ENCODE measurements at places on chromosomes 6 and 20.

DNA sequence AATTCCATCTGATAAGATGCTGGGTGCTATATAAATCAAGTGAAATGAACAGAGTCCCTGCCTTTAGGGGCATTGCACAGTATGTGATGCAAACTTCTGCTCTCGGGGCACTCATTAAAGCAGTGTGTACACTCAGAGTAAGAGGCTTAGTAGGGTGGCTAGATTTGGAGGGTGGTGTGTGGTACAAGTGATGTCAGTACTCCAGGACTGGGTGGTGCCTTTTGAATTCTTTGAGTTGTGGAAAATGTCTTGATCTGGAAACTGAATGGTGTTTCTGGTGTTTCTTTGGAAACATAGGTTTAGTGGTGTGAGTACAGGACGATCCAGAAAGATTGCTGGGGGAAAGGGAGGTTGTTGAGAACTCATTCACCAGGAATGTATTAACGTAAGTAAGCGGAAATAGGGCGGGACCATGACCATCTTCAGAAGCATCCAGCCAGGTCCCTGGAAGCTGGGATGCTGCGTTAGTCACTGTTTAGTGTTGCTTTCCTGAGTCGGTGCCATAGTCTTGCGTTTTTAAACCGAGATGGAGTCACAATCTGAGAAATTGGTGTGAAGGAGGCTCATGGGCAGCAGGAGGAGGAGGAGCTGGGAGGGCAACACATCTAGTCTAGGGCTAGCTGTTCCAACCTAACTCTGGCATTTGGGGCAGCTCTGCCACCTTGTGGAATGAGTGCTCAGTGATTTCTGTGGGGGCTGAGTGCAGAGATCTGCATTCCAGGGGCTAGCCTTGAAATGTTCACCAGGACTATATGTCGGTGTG lies 70.3 kb downstream of the SCAND1 start:
- DNase-seq, result peak; percentile 33

GRCh38 chr6:80126657-80127345 lies 20.3 kb downstream of the BCKDHB start:
- DNase-seq, result no peak

DNA sequence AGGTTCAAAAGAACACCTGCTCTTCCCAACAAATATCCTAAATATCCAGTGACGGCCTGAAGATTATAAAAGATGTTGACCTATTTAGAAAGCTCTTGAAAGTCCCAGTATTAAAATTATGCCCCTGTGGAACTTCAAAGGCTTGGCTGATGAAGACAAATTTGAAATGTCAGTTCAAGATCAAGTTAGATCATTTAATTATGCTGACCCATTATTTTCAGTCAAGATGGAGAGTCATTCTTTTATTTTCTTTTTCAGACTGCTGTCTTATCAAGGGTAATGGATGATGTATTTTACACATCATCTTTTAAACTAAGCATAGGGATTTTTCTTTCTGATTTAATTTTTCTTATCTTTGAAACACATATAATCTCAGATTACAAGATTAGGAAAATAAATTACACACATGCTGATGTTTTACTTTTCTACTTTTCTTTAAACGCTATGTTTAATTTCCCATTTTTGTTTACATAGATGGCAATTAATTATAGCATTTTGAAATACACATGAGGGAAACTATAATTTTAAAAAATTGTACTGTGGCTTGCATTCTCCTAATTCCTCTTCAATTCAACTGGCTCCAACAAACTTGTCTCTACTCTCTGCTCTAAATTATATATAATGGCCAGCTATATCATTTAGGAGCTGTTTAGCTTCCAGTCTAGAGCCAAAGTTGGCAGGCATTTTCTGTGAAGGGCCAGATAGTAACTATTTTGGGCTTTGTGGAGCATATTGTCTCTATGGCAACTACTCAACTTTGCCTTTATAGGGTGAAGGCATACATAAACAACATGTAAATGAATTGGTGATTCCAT lies 123.7 kb downstream of the RCAN2 start:
- no peak for DNase-seq

GRCh38 chr20:36808317-36809257 lies 35.0 kb upstream of the DSN1 start:
- peak; percentile 61 for DNase-seq

DNA sequence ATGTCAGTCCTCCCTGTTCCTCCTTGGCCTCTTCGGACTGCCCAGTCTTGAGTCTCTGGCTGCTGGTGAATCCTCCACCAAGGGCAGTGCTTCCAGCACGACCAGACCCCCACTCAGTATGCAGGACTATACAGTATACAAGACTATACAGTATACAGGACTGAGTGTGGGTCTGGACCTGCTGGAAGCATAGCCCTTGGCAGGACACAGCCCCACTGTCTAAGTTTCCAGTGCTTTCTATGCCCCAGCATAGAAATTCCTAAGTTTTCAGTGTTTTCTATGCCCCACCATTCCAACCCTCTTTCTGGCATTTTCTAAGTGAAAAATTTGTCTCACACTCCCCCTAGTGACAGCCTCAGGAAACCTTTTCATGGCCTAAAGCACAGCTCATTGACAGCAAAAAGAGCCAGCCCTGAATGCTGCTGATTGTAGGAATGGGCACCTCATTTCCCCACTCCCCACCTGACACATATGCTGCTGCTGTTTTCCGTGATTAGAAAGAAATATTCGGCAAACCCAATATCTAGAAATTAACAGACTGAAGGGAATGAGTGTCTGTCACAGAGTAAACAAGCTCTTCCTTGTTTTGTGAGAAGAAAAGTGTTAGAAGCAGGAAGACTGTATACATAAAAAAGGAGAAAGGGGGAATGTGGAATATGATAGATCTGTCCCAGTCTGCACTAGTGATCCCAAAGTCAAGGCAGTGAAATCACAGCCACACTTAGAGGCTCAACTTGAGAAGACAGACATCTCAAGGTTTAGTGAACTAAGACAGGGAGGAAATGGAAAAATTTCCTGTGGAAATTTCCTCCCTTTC lies 206.9 kb downstream of the IBTK start:
- DNase-seq, result no peak

DNA sequence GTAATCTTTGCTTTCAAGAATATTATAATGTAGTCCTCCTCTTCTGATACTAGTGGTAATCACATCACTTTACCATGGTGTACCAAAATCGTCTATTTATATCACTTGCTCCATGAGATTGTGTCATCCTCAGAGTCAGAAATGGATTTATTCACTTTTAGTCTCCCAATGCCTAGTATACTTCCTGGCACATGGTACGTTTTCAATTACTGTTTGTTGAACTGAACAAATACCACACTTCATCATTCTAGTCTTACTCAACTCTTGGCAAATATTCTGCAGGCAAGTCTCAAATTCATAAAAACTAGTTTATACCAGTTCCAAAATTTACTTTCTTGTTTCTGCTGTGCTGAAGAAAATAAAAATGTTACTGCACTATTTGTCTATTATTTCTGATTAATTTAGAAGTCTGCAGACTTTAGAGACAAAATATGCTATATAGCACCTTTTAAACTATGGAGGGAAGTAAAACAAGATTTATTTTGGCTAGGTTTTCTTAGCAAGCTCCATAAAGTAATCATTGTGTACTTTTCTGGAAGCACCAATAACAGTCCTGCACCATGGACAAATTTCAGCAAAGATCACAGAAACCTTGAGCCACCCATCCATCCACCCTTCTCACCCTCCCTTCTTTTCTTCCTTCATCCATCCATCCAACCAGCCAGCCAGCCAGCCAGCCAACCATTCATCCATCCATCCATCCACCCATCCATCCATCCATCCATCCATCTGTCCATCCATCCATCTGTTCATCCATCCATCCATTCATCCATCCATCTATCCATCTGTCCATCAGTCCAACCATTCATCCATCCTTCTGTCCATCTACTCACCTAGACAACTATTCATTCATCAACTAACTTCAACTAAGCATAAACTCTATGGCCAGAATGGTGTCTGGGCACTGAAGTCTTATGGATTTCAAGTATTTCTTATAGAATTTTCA lies 102.1 kb upstream of the STMND1 start:
- DNase-seq, result no peak

DNA sequence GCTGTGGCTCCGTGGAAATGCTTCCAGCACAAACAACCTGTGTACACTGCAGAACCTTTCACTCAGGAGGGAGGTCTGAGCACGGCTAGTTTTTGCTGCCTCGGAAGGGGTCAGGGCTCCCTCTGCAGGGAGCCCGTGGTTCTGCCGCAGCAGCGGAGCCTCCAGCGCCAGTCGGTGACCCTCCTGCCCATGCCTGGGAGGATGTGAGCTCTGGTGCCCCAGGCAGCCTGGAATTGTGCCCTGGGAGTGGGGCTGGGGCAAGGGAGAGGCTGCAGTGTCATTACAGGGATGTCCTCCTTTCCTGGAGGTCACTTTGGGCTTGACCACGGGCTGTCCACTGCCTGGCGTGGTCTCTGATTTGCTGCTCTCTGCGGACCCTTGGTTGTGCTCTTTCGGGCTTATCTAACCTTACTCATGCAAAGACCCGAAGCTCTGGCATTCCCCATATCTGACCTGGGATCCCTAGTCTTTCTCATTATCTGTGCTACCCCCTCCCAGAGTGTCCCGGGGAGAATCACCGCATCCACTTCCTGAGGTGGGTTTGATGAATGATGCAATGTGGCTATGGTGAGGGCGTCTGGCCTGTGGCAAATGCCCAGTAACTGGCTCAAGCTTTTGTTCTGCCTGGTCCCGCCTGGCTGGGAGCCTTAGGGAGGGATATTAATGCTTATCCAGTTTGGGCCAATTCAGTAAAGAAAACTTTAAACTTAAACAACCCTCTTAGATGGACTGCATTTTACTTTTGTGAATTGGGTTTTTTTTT lies 59.6 kb upstream of the TAGAP start:
- peak; percentile 70 for DNase-seq

DNA sequence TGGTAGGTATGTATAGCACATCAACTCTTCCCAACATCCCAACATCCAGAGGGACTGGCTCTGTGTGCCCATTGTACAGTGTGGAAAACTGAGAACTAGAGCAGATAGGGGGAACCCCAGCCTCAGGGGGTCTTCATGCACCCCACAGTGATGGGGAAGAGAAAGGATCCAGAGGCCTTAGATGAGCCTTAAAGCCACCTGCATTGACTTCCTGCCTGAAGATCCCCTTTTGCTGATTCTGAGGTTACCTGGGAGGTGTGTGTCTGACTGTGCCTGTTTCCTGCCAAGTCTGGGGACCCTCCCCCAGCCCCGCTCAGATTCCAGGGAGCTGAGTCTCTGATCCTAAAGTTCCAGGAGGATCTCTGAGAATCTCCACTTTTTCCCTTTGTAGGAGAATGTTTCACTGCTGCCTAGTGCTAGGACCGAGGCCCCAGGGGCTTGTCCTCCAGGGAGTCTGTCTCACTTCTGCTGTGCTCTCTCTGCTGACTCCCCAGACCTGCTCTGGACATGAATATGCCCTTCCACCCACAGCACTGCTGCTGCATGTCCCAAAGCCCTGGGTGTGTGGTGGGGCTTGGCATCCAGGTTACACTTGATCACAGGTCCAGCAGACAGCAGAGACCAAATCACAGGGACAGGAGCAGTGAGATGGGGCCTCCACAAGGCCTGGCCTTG lies 12.8 kb upstream of the PGC start:
- no peak for DNase-seq

- DNase-seq, result no peak
Observed at GRCh38 chr20:64024141-64024990, 11.6 kb upstream of the C20orf204 start.

GRCh38 chr6:145329257-145329656 lies 406.1 kb downstream of the EPM2A start:
- no peak for DNase-seq

DNA sequence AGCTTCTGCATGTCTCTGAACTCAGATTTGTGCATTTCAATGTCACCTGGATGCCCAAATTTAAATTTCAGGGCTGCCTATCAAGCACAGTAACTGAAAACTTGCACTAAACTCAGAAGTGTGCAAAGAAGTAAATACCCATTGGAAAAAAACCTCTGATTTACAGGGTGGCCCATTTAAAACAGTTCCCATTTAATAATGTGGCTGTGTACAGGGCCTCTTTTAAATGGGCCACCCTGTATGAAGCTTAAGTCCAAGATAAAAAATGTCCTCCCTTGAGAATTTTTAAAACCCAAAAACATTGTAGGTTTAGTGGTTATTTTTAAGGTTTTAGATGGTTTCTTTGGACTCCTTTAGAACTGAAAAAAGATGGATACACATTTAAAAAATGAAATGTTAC lies 202.1 kb upstream of the RUNX2 start:
- DNase-seq, result no peak

- no peak for DNase-seq
Observed at GRCh38 chr6:165635965-165636364, 27.1 kb downstream of the PDE10A start.

- DNase-seq, result no peak
Observed at GRCh38 chr20:17505636-17506517, 25.3 kb downstream of the BFSP1 start.

GRCh38 chr20:19725814-19726525 lies 32.1 kb upstream of the RIN2 start:
- no peak for DNase-seq

- DNase-seq, result no peak
Observed at GRCh38 chr20:55354720-55355119, 650.6 kb downstream of the CBLN4 start.

GRCh38 chr6:109446541-109446940 lies 6.0 kb downstream of the SMPD2 start:
- DNase-seq, result no peak

- DNase-seq, result no peak
Observed at GRCh38 chr6:55833284-55833683, 42.1 kb downstream of the BMP5 start.

DNA sequence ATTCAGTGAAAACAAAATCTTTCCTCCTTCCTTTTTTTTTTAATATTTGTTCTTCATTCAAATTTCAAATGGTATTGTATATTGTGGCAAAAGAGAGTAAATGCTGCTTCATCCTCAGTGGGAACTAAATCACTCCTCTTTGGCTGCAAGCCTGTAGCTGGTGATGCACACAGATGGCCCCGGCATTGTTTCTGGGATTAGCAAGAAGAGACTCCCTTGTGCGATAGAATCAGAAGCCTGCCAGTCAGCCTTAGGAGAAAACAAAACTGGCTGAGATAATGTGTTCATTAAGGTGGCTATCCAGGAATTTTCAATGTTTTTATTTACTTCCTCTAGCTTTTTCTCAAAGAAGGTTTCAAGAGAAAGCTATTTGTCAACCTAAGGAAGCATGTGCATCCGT lies 20.7 kb upstream of the ELOVL2 start:
- no peak for DNase-seq

DNA sequence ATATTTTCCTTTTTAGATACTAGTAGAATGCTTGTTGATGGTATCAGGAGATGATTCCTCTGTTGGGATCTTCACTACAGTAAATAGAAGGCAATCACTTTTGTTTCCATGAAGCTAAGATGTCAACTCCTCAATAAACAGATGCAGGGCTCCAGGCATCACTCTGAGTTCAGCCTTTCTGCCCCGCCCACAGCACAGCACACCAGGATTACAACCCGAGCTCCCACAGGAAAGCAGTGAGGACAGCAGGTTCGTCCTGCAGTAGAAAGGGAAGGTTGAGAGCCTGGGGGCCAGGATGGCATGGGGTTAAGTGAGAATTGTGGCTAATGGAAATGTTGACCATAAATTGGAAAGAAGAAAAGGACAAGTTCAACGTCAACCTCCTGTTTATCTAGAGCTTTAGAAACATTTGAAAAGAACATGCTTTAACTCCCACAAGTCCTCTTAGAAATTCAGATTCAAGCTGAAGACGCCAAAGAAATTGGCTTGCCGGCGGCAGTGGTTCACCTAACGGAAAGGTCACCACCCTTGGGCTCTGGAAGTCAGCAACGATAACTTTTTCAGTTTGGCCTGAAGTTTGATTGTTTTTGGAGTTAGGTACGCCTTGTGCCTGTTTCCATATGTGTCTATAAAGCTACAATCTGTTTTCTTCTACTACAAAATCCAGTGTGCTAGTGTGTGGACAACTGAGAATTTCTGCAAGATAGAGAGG lies 144.4 kb upstream of the PDE10A start:
- DNase-seq, result no peak

- DNase-seq, result no peak
Observed at GRCh38 chr20:45611054-45611453, 18.5 kb upstream of the WFDC10A start.
